Non-pigmented ciliary epithelial cell (primary cell): ENCODE measurements at places on chromosomes 5 and 9.

DNA sequence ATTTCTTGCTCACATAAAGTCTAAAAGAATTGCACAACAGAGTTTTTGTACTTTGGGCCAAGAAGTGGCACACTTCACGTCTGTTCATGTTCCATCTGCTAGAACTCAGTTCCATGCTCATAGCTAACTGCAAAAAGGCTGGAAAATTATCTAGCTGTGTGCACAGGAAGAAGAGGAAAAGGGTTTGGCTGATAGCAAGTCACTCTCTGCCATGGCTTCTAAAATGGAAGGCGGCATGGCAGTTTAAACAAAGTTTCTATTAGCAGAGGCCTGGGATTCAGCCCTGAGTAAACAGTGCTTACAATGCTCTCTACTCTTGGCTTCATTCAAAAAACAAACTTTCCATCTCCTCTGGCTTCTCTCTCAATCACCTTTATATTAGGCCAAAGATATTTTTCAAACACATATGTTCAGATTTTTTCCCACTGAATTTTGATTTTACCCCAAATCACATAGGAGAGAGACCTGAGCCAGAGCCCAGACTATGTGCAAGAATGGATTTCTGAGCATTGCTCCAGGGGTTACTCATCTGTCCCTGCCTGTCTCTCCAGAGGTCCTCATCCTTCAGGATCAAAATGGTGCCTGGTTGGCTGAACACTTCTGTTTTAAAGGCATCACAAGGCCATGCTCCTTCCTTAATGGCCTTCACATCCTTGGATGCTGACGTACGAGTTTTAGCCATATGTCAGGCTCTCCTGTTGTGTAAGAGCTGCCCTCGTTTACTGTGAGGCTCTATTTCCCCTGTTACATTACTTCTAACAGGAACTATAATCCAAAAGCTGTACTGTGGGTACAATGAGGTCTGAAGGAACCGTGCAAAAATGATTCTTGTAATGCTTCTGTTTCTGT, 226.6 kb downstream of the SAXO1 start:
- no peak for DNase-seq

DNA sequence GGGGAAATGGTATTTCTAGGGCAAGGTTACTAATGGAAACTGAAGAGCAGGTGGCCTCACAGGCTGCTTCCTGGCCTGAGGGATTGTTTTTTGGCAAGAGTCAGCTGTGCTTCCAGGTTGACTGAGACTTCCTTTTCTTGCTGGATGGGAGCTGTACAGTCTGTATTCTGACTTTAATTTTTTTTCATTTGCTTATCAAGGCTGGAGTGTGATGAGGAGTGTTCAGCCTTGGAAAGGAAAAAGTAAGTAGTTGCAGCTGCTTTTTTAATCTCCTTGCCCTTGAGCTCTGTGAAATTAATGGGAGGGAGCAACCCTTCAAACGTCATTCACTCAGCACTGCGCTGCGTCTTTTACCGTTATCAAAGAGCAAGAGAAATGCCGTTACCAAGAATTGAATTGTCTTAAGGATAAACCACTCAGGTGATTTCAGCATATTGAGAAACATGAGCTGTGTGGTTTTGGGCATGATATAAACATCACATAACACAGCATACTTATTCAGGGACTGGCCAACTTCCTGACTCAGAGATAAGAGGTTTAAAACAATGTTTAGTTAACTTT, 47.6 kb downstream of the AQP7 start:
- peak; percentile 56 for DNase-seq

DNA sequence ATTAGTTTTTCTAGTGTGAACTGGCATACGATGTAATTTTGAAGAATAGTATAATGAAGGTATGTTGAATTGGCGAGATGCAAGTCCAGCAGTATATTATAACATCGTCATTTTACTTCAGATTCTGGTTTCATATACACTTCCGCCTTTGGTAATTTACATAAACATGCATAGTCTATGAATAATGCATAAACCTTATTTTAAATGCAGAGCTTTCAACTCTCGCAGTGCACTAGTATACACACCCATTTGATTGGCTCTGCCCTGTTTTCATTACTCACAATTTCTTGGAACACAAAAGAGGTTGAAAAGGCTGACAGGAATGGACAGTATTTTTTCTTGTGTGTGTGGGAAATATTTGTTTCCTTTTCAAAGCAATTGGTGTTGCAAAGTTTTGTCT, 128.9 kb upstream of the CCNH start:
- no peak for DNase-seq

GRCh38 chr9:35562895-35563780, 41.9 kb upstream of the TESK1 start:
- DNase-seq: no peak

GRCh38 chr5:14309878-14310531, 166.9 kb downstream of the TRIO start:
- no peak for DNase-seq

DNA sequence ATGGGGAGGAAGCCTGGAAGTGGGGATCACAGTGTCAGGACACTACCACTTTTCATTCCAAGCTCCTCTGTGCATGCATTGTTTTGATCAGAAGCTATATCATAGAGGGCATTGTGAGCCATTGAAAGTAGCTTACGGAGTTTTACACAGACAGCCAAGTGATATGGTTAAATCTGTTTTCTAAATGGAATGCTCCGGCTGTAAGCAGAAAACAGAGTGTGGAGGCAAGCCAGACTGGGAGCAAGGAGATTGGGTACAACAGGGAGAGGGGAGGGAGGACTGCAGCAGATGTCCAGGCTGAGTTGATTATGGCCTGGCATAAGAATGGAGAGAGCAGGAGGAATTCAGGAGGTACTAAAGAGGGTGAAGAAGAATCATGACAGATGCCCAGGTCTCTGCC, 15.5 kb upstream of the SOWAHA start:
- no peak for DNase-seq

DNA sequence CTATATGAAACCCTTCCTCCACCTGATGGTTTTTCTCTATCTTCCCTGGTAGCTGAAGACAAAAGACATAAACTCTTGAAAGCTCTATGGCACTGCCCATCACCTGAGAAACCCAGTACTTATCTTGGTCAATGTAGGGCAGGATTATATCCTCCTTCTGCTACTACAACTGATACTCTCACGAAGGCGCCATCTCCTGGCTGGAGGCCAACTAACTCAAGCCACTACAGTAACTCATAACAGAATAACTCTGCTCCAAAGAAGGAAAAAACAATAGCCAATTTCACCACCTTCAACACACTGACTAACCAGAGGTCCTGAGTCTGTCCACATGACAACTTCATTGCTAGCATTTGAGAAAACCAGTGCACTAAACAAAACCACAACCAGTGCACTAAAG, 409.2 kb downstream of the CETN3 start:
- no peak for DNase-seq

- no peak for DNase-seq
These were observed at the start of the genes PRELID1 and RAB24 for GRCh38 chr5:177303121-177303924. Gene PRELID1, plus strand, starts transcription at chr5:177303799. Its CDS starts 187 bp downstream, at chr5:177303986. Gene RAB24, minus strand, starts transcription at chr5:177303719. Its CDS starts 431 bp downstream, at chr5:177303288.

- DNase-seq: no peak
These were observed 171.4 kb upstream of the SGCD start for GRCh38 chr5:156155598-156155997.

- no peak for DNase-seq
These were observed 11.0 kb downstream of the GFI1B start for GRCh38 chr9:132989414-132989996.
